ENCODE measurements at places on chromosomes 6 and 20.

DNA sequence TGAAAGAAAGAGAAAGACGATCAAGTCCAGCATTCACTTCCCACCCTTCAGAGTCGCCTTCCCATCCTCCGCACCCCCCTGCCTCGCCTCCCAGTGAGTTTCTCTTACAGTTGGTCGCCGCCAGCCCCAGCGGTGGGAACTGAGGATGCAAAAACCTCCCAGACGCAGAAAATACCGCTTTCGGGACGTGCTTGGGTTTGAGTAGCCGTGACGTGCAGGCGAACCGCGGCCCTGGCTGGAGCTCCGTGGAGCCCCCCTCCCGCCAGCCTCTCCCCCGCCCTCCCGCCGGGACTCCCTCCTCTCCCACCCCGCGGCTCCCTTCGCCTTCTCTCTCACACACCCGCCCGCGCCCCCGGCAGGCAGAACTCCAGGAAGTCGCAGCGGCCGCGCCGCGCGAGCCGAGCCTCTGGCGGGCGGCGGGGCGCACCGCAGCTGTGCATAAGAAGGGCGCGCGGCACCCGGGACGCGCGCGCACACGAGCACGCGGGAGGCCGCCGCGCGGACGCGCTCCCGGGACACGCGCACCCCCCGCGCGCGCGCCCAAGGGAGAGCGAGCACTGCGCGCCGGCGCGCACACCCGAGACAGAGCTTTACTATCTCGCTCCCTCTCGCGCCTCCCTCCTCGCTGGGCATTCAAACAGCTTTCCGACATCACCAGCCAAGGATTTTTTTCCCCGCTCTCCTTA lies at the start of gene ADGRB3:
Gene ADGRB3 (plus strand): TSS at position 557 of the 686 bp plus-strand sequence. CDS start 3,394 bp downstream, outside the sequence.
- DNase-seq: no peak

DNA sequence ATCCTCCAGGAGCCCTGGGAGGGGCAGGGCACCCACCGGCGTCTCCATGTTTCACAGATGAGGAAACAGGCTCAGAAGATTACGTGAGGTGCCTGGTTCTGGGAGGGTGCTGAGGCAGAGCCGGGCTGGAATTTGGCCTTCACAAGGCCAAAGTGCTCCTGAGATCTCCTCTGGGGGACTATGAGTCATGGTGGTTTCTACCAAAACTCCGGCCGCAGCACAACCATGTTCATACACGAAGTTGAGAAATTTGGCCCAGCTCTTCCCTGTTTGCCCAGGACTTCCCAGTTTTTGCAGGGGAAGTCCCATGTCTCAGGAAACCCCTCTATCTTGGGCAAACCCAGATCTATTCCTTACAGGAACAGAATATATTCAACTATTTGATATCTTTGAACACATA lies 172.9 kb upstream of the CDYL start:
- DNase-seq: peak; percentile 79

- no peak for DNase-seq
Measured at GRCh38 chr20:34527016-34527415, 10.8 kb downstream of the DYNLRB1 start.

GRCh38 chr6:117149324-117149723 lies 116.0 kb upstream of the VGLL2 start:
- DNase-seq: no peak

GRCh38 chr6:114158411-114158810 lies 184.4 kb downstream of the HS3ST5 start:
- no peak for DNase-seq

GRCh38 chr20:50070361-50070760 lies 42.6 kb downstream of the UBE2V1 start:
- no peak for DNase-seq

GRCh38 chr20:23145281-23145700 lies 59.2 kb upstream of the CD93 start:
- DNase-seq: no peak

DNA sequence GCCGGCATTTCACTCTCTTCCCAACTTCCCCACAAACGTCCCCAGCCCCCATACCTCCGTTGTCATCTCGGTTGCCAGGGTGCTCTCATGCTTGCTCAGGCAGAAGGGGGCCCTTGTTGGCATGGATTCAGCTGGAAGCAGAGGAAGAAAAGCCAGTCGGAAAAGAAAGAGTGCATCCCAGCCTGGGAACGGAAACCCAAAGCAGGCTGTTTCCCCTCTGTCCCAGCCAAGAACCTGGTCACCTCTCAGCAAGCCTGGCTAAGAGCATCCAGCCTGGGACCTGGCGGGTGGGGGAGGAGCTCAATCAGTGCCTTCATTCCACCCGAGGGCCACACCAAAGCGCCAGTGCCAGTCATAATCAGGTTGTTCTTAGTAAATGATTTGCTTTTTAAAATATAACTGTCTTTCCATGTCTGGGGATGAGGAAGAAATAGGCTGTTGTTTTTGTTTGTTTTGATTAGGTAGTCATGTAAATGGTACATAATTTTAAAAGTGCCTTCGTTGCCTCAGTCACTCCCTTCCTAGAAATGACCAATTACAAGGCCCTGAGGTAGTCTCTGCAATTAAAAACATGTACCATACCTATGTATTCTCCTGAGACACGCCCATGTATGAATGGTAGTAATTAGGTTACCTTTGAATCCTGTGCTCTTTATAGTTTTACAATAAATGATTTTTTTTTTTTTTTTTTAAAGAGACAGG lies 21.1 kb downstream of the CHMP4B start:
- no peak for DNase-seq

GRCh38 chr6:53814353-53814752 lies 19.5 kb downstream of the LRRC1 start:
- no peak for DNase-seq

DNA sequence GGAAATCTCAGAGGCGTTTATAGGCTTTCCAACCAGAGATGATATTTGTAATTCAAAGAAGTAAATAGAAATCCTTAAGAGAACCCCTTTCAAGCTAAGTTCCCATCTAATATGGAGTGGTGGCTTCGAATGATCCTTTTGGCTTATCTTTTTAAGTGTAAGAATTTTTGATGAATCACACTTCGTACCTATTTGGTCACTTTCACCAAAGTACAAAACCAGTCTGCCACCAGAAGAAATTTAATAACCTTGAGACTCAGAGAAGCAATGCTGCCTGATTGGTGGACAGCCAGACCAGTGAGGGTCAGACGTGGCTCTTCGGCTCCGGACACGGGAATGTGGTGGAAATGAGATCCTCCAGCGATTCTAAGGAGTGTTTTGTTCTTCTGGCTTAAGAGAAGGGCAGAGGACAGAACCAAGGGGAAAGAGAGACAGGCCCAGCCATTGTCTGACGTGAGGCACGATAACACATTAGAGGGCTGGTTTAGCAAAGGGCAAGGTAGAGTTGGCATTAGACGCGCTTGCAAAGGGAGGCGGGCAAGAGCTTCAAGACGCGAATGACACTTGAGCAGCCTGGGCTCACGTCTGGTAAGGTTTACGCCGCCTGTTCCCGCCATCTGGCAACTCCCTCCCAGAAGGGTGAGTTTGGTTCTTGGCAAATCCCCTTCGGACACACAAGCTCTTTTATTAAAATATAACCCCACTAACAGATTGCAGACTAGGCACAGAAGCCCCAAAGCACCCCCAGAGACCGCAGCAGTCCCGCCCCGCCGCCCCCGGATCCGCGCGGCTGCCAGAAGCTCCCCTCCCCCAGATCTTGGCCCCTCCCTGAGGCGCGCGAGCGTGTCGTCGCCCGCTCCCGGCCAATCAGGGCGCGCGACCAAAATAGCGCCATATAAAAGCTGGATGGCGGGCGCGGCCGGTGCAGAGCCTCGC lies 50.0 kb upstream of the EZR start:
- no peak for DNase-seq

GRCh38 chr6:2646346-2646745 lies 104.4 kb downstream of the MYLK4 start:
- DNase-seq: no peak

GRCh38 chr6:104585646-104586045 lies 274.1 kb downstream of the HACE1 start:
- no peak for DNase-seq

GRCh38 chr6:87151781-87152525 lies 3.4 kb upstream of the ZNF292 start:
- DNase-seq: peak; percentile 23

DNA sequence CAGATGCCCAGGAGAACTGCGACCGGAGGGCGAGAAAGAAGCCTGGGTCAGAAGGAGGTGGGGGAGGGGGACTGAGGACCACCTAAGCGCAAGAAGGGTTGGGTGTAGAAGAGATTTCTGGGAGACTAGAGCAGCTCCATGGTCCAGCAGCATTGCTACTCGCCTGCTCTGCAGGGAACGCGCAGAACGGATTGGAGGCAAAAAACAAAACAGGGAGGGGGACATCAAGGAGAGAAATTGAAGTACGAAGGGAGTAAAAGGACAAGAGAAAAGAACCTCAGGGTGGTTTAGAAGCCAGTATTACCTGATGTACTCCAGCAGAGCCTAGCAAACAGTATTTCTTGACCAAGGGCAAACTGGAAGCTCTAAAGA lies 537 bp upstream of the GABBR1 start:
- DNase-seq: no peak

DNA sequence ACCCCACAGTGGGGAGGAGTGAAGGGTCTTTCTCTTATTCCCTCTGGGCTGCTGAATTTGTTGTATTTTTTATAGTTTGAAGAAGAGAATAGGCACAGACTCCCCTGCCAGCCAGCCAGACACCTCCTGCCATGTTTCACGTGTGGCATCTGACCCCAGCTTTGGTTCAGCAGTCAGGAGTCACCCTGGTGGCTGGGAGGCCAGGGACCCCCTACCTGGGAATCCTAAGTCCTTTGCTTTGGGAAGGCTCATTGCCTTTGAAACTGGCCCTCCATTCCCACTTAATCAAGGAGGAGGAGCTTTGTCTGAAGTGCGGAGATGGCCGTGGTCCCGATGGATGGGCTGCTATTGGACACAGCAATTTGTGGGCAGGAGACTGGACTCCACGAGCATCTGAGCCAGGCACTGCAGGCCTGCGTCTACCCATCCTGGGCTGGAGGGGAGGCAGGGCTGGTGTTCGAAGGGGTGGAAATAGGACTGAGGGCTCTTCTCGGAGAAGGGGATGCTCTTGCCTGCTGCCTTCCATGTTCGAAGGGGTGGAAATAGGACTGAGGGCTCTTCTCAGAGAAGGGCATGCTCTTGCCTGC lies 196.1 kb downstream of the DLL1 start:
- DNase-seq: no peak

DNA sequence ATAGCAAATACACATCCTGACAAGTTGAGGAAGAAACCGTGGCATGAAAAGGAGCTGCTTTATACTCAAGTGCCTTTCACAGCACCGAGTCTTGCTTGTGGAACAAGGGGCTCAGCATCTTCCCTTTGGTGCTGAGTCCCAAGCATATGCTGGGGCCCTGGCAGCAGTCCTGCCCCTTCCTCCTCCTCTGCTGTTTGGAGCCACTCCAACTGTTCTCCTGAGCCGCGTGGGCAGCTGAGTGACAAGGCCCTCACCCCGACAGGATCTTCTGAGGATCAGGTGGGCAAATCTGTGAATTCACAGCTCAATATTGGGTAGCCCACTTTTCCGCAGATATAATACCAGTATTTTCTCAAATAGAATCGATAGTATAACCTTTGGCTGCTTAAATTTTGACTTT lies 24.7 kb downstream of the DACT2 start:
- no peak for DNase-seq

DNA sequence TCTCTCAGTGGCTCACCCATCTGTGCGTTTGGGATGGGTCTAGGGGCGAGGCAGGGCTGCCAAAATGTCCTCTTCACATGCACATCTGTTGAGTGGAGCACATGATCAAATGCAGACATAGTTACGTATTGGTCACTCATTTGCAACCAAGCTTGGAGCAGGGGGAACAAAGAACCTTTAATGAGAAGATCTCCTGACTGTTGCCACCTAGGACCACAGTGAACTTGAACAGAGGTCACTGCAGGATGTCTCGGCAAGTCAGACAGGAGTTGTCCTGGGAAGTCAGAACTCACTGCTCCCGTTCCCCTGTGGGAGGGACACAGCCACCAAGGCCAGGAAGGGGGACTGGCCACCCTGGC lies 73.4 kb downstream of the SSR1 start:
- DNase-seq: no peak

DNA sequence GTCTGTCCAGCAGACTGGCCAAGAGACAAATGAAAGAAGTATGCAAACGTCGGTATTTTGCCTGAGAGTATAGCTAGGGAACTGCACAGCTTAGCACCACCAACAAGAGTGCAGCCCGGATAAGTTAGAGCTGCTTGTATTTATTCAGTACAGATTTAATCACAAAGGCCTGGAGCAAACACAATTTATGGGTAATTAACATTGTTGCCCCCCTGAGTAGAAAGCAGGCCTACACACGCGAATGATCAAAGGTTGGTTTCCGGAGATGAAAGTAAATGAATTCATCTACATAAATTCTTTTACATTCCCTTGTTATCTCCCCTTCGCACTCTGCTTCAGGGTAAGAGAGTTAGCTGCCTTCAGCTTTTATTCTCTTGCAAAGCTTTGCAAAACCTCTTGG lies 24.7 kb upstream of the CRISP1 start:
- DNase-seq: no peak

GRCh38 chr20:35886537-35886936 lies 67.8 kb downstream of the SCAND1 start:
- no peak for DNase-seq

DNA sequence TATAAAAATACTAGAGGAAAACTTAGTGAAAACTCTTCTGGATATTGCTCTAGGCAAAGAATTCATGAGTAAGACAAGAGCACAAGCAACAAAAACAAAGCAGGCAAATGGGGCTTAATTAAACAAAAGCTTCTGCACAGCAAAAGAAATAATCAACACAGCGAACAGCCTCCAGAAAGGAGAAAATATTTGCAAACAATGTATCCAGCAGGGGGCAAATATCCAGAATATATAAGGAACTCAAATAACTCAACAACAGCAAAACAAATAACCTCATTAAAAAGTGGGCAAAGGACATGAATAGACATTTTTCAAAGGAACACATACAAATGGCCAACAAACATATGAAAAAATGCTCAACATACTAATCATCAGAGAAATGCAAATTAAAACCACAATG lies 17.1 kb upstream of the HECA start:
- no peak for DNase-seq

- DNase-seq: no peak
Measured at GRCh38 chr6:2712102-2712501, 38.6 kb downstream of the MYLK4 start.

GRCh38 chr20:36591854-36592641 lies 13.5 kb upstream of the RAB5IF start:
- DNase-seq: no peak

- DNase-seq: peak; percentile 62
Measured at GRCh38 chr6:129744201-129744879, 34.4 kb upstream of the ARHGAP18 start.

- no peak for DNase-seq
Measured at GRCh38 chr6:98044151-98044561, 761.1 kb upstream of the MMS22L start.
